Adrenal gland (tissue), 19 donors: ENCODE measurements at places on chromosomes 11 and 22. TPM values are rescaled to one million over a fixed set of nuclear protein-coding genes. Genes with fewer than 3 reads are reported as not detected.

The DLG2 gene
- total RNA-seq, result 28.4 TPM

The RIMBP3B gene
- not detected for total RNA-seq

The ADM2 gene
- 0.25 TPM for total RNA-seq

The MYO7A gene
- 175 TPM for total RNA-seq

The BACE1 gene
- total RNA-seq, result 18.6 TPM

The PRAME gene
- total RNA-seq, result 1.1 TPM

The NRGN gene
- 1.2 TPM for total RNA-seq

- no peak overlapping the region for H3K4me3 ChIP-seq
- no peak for DNase-seq
- H3K36me3 ChIP-seq, result no peaks in the 10 kb centered on the region
- H3K27ac ChIP-seq, result no peak overlapping the region
- H3K27me3 ChIP-seq, result no peaks in the 10 kb centered on the region
Measured at GRCh38 chr11:105897161-105897560, 124.9 kb downstream of the MSANTD4 start.

- H3K4me3 ChIP-seq, result no peak overlapping the region
- DNase-seq, result no peak
- H3K4me1 ChIP-seq, result no peaks in the 10 kb centered on the region
- no peak overlapping the region for H3K27ac ChIP-seq
Measured at GRCh38 chr11:30422447-30423278, 99.8 kb downstream of the ARL14EP start.

GRCh38 chr11:70158201-70158600 is 44.9 kb upstream of the FADD start:
- H3K27me3 ChIP-seq, result no peaks in the 10 kb centered on the region
- no peaks in the 10 kb centered on the region for H3K36me3 ChIP-seq
- no peak for DNase-seq
- no peak overlapping the region for H3K4me3 ChIP-seq

DNA sequence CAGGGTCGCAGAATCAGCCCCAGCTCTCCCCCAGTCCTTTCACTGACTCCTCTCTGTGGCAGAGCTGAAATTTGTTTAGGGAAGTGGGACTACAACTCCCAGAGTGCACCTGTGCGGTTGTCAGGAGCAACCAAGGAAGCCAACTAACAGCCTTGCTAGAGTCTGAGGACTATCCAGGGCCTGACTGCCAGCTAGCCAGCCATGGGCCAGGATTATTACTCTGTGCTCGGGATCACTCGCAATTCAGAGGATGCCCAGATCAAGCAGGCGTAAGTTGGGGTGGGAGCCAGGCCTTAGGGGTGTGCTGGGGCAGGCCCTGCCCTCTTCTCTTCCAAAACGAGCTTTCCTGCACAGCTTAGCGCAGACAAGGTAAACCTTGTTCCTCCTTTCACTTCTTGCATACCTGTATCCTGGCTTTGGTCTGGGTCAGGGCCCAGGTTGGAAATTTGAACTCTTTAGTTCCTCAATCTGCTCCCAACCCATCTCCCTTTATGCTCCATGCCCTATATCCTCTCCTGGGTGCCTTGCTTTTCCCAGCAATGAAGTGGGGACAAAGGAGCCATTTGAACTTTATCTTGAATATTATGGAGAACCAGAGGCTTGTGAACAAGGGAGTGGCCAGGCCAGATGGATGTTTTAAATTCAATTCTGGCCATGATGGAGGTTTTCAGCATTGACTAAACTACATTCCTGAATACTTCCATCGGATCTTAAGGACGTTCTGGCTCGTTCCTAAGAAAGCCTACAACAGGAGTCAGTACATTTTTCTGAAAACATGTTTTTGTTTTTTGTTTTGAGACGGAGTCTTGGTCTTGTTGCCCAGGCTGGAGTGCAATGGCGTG is at the start of gene DNAJB13:
DNAJB13 (plus strand) TSS at position 158 of the 842 bp plus-strand sequence; CDS start at position 202, 44 bp downstream.
- H3K4me3 ChIP-seq, result no peak within 1 kb of the TSS
- H3K36me3 ChIP-seq, result no peaks in the 10 kb centered on the region
- H3K27me3 ChIP-seq, result no peaks in the 10 kb centered on the region
- peaks cover 3% of the 10 kb centered on the region for H3K4me1 ChIP-seq

- peak; percentile 43 for DNase-seq
- H3K4me1 ChIP-seq, result no peaks in the 10 kb centered on the region
- H3K36me3 ChIP-seq, result no peaks in the 10 kb centered on the region
- H3K27ac ChIP-seq, result no peak overlapping the region
- no peaks in the 10 kb centered on the region for H3K27me3 ChIP-seq
Measured at GRCh38 chr11:35009191-35009943, 92.9 kb downstream of the PDHX start.

DNA sequence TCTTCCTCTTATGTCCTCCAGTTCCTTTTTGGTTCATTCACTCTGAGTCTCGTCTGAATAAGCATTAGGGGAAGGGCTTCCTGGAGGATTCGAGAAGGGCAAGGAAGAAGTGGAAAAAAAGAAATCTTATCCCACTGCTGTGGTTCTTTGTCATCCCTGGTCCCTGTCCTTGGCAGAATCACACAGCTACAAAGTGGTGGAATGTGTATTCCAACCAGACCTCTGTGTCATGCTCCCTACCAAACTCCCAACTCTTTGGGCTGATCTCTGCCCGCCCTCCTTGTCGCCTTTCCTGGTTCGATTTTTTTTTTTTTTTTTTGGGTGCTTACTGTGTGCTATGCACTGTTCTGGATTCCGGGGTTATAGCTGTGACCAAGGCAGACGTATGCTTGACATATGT is 61.0 kb downstream of the TEAD1 start:
- DNase-seq, result no peak
- H3K4me1 ChIP-seq, result peaks cover 8% of the 10 kb centered on the region
- no peak overlapping the region for H3K27ac ChIP-seq
- no peak overlapping the region for H3K4me3 ChIP-seq
- no peaks in the 10 kb centered on the region for H3K36me3 ChIP-seq

DNA sequence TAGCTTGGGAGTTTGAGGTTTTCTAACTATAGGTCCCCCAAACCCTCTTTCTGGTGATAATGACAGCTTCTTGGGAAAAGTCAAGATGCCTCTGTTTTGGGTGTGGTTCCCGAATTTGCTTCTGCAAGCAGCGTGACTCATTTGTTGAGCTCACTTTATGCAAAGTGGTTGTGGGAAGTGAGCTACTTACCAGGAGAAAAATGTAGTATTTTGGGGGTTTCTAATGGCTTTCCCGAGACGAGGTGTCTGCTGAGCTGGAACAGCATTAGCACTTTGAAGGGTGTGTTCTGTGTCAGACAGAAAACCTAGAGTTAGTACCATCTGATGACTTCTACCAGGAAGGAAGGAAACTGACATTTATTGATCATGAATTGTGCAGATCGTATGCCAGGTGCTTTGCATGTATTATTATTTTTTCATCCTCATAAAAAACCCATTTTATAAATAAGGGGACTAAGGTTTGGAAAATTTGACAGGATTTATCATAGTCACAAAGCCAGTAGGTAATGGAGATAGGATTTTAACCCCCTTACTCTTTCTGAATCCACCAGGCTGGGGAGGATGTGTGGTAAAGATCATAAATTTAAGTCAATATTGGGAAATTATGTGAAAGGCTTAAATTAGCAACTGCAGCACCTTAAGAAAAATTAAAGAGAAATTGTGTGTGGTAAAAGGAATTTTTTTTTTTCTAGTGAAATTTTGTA is 108.8 kb upstream of the CD44 start:
- H3K4me3 ChIP-seq, result no peak overlapping the region
- DNase-seq, result no peak
- no peaks in the 10 kb centered on the region for H3K27me3 ChIP-seq
- H3K4me1 ChIP-seq, result no peaks in the 10 kb centered on the region

DNA sequence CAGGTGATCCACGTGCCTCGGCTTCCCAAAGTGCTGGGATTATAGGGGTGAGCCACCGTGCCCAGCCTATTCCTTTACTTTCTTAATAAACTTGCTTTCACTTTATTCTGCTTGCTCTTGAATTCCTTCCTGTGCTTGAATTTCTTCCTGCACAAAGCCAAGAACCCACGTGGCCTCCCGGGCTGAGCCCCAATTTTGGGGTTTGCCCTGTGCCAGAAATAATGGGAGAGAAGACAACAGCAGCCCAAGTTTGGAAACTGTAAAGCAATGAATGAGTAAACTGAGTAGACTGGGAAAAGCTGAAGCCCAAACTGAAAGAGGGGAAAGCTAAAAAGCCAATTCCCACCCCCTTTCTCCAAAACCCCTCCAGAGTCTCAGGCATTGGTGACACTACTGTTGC is 136.4 kb downstream of the NECTIN1 start:
- no peaks in the 10 kb centered on the region for H3K4me1 ChIP-seq
- no peak overlapping the region for H3K4me3 ChIP-seq
- no peak for DNase-seq
- no peaks in the 10 kb centered on the region for H3K27me3 ChIP-seq
